ENCODE measurements at places on chromosomes 3 and 15.

DNA sequence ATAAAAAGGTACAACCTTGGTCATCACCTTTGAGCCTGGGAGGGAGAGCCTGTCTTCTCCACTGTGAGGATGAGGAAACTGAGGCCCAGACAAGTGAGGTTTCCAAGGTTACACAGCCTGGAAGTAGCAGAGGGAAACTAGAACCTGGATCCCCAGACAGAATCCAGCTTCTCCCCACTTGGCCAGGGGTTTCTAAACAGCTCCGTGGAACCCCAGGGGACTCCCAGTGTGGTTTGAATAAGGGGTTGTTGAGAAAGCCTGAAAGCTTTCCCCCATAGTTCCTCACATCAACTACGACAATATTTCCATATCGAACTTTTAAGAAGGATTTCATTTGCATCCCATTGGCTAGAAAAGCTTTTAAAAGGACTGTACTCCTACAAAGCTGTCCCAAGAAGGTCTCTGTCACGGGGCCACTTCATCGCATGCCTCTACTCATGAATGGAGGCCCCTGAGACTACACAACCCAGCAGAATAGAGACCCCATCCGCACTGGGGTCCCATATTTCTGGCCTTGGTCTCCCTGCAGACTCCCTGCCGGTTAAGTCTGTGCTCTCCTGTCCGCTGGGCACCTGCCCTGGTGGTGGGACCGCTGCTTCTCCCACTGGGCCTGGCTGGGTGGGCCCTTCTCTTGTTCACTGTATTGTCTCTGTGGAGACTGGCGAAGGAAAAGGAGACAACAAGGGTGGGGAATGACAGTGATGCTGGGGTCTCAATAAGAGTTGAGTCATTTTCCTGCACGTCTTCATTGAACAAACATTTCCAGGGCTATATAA lies 178.5 kb downstream of the SMAD6 start:
- no peak for DNase-seq

DNA sequence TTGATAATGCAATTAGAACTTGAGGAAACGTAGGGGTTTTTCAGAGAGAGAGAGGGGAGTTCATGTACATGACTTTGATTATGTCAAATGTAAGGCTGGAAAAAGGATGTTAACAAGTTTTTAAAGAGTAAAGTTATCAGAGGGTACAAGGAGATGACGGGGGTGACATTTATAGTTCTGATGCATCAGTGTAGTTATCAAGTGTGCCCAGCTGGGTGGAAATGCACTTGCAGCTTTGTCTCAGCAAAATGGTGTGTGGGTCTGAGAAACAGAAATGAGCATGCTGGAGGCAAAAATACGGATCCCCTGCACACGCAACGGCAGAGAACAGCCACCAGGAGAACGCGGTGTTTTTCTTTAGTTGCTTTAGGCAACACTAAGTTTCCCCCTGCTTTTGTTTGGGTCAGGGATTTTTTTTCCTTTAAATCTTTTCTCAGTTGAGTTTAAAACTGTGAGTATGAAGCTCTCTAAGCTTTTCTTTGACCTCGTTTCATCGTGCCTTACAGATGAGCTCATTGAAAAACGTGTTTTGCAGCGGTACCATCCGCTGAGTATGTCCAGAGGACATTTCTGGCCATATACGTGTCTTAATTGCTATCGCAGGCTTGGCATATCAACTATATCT lies 205.4 kb downstream of the PDZRN3 start:
- no peak for DNase-seq

DNA sequence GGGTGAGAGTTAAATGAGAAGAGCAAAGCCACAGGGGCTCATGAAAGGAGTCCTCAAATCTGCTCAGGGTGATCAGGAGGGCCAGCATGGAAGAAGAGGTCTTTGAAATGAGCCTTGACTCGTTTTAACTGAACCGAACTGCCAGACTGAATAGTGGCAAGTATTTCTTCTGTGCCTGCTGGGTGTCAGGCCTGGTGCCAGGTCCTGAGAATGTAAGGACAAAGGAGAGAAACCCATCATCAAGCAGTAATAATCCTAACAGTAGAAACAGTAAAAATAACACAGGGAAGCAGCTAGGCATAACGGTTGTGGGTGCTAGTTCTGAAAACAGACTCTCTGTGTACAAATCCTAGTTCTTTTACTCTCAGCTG lies 40.4 kb upstream of the SMAD3 start:
- no peak for DNase-seq

DNA sequence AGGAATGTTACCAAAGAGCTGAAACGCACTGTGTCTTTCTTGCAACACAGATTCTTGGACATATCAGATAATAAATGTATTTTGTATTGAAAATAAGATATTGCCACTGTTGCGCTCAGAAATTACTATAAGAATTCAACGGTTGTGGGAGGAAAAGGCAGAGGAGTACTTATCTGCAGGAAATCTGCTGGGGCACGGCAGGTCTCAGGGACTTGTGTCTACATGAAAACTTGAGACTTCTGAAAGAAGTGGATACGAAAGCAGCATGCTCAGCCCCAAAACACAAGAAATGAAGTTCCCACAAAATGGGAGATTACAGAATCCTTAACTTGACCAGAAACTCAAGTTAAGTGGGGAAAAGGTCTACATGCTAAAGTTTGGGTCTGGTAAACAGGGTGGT lies 86.5 kb downstream of the IGSF11 start:
- DNase-seq = no peak

GRCh38 chr3:172815857-172816256 lies 65.3 kb downstream of the ECT2 start:
- DNase-seq = no peak

GRCh38 chr15:65812467-65812866 lies 20.4 kb upstream of the DENND4A start:
- DNase-seq = no peak

- no peak for DNase-seq
These were observed 43.1 kb downstream of the AMOTL2 start for GRCh38 chr3:134330883-134331810.

GRCh38 chr3:184512621-184513020 lies 49.0 kb upstream of the EPHB3 start:
- no peak for DNase-seq

DNA sequence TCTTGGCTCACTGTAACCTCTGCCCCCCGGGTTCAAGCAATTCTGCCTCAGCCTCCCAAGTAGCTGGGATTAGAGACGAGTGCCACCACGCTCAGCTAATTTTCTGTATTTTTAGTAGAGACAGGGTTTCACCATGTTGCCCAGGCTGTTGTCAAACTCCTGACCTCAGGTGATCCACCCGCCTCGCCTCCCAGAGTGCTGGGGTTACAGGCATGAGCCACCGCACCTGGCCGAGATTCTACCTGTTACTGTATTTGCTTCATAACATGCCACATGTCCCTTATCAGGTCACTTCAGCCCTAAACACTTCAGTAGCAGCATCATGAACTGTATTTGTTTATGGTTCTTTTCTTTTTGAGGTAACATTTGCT lies 7.5 kb upstream of the LCTL start:
- no peak for DNase-seq

- no peak for DNase-seq
These were observed 324.1 kb downstream of the SQOR start for GRCh38 chr15:45958924-45959323.

DNA sequence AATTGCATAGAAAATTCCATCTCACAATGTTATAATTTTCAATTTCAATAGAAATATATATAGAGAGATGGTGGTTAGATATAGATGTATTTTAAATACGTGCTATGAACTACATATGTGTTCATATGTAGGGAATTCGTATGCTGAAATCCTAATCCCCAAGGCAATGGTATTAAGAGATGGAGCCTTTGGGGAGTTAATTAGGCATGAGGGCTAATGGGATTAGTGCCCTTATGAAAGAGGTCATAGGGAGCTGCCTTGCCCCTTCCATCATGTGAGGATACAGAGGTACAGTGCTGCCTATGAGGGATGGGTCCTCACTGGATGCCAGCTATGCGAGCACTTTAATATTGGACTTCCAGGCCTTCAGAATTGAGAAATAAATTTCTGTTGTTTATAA lies 79.6 kb upstream of the CCDC54 start:
- DNase-seq = no peak

DNA sequence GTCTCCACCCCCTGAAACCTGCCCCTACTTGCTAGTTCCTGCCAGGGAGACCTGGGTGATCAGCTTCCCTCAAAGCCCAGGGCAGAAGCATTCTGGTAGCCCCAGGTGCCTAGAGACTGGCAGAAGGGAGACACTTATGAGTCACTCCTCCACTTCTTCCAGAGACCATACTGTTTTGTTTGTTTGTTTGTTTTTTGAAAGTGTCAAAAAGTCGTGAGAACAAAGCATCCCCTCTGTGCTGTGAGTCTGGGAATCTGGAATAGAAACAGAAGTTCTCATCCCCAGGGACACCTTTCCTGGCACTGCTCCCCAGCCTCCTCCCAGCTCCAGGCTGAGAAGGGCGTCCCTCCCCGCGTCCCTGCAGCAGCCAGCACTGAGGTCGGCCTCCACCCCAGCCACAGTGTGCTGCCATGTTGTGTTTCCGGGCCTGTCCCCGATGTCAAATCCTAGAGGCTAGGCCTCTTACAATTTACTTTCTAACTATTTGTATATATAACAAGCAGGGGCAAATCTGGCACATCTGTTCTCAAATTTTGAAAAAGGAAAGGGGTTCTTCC lies 573.0 kb downstream of the RBMS3 start:
- DNase-seq = no peak

GRCh38 chr15:74933573-74933972 lies 4.3 kb downstream of the COX5A start:
- DNase-seq = no peak

- DNase-seq = no peak
These were observed 108.9 kb upstream of the ABHD17C start for GRCh38 chr15:80586161-80586560.

DNA sequence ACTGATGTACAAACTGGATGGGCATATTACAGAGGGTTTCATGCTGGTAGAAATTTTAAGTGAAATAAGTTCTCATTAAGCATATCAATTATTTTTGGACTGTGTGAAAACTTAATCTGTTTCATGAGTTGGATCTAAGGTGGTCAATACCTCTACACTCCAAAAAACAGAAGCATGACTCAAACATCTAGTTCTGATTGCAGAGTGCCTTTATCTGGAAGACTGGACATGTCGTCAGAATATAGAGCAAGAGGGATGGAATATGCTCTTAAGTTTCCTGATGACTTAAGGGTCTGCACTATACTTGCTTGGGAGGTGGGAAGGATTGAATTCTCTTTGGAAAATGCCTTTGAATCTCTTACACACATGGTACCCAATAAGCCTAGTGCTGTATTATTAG lies 138.3 kb downstream of the LPP start:
- no peak for DNase-seq

DNA sequence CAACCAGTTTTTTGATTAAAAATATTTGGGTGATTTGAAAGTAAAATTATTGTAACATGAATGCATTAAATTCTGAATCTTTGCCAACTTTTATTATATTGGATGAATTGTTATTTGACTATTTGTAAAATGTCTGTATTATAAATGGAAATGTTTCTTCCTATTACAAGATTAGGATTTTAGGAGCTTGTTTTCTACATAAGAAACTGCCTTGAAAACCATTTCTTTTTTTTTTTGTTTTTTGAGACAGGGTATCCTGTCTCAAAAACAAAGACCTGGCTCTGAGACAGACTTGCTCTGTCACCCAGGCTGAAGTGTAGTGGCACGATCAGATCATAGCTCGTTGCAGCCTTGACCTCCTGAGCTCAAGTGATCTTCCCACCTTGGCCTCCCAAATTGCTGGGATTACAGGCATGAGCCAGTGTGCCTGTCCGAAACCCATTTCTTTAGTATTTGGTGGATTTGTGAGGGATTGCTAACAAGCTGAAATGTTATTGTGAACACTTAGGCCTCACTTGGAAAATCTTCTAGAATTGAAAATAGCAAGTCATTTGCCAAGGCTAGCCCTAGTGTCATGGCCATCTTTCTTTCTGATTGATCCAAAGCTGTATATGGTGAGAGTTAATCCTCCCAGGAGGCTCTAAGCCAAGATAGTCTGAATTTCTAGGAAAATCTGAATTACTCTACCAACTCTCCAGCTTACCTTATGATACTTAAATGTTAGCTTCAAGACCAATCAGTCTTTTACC lies 100.3 kb downstream of the FNDC3B start:
- no peak for DNase-seq

GRCh38 chr15:35305031-35305550 lies 220.0 kb upstream of the NANOGP8 start:
- DNase-seq = no peak

GRCh38 chr3:101141135-101141534 lies 147.9 kb upstream of the ABI3BP start:
- no peak for DNase-seq

GRCh38 chr3:172562871-172563865 lies 39.9 kb upstream of the TNFSF10 start:
- DNase-seq = peak; percentile 59

- no peak for DNase-seq
These were observed 13.0 kb downstream of the MITF start for GRCh38 chr3:69752241-69752640.

GRCh38 chr3:34955680-34956079 lies 683.6 kb upstream of the ARPP21 start:
- DNase-seq = no peak

DNA sequence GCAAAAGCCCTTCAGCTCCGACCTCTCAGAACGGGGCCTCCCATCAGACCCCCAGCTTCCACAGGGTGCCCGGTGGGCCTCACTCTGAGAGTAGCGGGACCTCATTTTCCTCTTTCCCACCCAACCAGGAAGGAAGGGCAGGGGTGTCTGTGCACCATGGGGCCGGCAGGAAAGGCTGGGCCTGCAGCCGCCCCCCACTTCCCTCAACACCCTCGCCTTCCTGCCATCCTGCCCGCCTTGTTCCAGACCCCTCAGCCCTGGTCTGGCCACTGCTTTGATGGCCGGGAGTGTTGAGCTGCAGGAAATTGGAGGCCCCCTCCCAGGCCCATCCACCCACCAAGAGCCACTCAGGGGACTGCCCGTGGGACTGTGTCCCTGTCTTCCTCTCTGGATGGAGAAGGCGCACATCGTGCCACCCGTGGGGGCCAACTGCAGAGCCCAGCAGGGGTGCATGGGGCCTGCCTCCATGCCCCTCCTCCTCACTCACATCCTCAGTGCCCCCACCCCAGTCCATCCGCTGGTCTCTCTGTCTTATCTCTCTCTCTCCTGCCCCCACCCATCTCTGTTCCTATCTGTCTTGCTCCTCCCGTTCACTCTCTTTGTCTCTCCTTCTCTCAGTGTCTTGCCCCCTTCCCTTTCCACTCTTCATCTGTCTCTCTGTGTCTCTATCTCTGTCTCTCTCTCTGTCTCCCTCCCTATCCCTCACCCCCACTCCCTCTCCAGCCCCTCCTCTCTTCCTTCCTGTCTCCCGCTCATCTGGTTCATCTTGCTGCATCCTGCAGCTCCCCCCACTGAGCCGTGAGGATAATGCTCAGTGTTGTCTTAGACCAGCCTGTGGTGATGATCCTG lies 1.8 kb upstream of the PLXND1 start:
- peak; percentile 75 for DNase-seq

- no peak for DNase-seq
These were observed 12.2 kb upstream of the IQCF5 start for GRCh38 chr3:51887620-51888019.

- no peak for DNase-seq
These were observed 25.2 kb downstream of the MYH15 start for GRCh38 chr3:108485146-108485545.

DNA sequence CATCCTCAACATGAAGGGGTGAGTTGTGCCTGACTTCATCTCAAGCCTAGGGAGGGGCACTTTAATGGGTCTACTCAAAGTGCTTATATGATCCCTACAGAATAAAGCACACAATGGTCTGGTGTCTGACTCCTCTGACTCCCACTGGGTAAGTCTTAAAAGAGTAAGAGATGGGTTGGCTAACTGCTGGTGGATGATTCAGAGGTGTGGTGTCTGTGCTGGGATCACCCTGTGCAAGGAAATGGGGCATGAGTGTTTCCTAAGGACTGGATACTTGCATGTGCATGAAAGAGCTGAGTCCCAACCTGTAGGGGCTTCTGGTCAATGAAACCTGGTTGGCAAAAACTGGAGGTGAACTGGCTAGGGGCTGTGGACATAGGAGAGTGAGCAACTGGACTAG lies 158.8 kb downstream of the IL20RB start:
- DNase-seq = no peak
